ENCODE measurements at places on chromosomes 11 and 22.

DNA sequence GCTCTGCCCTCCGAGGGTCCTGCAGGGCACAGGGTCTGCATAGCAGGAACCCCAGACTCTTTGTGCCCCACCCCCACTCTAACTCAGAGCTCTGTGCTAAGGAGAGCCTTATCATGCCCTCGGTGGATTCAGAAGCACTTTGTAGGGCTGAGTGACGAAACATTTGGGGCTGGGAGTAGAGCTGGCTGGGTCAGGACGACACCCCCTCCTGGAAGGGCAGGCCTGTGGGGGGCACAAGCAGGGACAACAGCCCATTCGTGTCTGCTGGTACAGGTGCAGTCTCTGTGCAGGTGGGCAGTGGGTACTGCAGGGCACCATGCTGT lies 8.9 kb downstream of the APOBEC3A start:
- DNase-seq = no peak

DNA sequence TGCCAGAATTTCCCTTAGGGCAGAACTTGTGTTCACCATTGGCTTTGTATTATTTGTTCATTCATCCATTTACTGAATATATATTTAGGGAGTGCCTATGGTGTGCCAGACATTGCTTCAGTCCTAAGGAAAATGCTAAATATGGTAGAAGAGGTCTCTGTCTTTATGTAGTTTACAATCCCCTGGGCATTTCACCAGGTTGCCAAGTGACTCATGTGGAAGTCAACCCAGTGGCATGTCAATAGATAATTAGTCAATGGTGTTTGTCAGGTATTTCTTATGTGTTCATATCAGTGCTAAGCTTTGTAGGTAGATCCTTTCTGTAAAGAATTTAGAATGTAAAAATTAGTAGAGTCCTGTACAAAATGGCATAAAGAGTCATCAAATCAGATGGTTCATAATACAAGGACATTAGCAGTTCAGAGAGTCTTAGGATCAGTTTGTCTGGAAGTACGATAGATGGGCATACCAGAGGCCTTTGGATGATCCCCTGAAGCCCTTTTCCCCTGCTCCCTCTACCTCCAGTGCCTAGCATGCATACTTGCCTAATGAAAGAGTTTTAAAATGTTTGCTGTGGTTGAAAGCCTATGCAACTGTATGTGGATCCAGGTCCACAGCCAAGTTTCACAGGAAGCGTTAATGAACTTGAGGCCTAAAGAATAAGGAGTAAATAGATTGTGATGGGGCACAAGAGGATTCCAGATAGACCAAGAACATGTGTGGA lies 58.5 kb upstream of the SESN3 start:
- no peak for DNase-seq

- DNase-seq = no peak
These were observed at the start of gene DBX1 for GRCh38 chr11:20160425-20161229. TSS of gene DBX1 (minus strand) at chr11:20160475. CDS start at chr11:20160324, 151 bp downstream.

DNA sequence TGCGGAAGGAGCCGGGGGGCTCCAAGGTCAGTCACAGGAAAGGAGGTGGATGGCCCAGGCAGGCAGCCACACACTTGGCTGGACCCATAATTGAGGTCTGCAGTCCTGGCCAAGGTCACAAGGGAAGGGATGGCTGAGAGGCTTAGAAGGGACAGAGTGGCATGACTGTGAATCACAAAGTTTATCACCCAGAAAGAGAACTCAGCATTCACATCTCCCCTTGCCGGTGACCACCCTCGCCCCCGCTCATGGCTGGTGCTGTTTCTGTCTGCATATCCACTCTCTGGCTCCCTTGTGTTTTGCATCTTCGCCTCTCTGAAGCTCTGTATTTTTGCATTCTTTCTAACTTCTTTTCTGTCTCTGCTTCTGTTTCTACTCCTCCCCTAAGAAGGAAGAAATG lies 117.5 kb downstream of the FEZ1 start:
- DNase-seq = no peak

- DNase-seq = no peak
These were observed 84.5 kb downstream of the MN1 start for GRCh38 chr22:27717094-27717493.

All from cerebellar nuclear complex (tissue), 1 donor.